ENCODE measurements at places on chromosomes 1 and 21.
A peak's percentile ranks its signal among the peaks of the same experiment; 100 is the strongest.

DNA sequence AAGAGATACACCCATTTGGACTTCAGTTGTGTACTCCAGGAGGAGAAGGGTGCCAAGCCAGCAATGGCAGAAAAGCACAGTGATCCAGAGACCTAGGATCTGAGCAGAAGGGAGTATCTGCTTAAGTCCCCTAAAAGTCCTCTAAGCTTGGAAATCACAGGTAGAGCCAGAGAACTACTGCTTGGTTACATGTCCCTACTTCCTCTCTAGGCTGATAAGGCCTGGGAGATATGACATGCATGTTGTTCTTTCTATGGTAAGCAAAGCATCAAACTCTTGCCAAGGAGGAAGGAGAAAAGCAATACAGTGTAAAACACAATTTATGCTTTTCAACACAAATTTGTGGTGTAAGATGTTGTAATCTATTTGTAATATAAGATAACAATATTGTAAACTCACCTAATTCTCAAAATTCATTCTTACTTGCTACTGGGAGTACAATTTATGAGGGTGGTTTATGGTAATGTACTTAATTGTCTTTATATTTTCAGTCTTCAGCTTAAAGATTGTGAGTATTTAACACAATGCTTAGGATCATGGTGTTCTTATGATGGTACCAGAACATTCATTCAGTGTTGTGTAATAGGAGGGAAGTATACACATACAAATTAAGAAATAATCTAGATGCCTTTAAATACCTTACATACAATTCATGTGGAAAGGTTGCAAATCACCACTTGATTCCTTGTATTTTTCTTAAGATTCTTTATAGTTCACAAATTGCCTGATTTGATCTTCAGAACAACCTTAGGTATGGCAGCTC lies 49.1 kb upstream of the GNG12 start:
- no peak for DNase-seq

- peak; percentile 75 for DNase-seq
Measured at GRCh38 chr1:247936415-247936814, 11.7 kb downstream of the OR2AJ1 start.

GRCh38 chr1:239912471-239912870 lies 179.2 kb upstream of the FMN2 start:
- no peak for DNase-seq

- peak; percentile 84 for DNase-seq
Measured at GRCh38 chr1:50968821-50969610, 1.0 kb upstream of the CDKN2C start.

GRCh38 chr1:3981746-3982505 lies 81.9 kb upstream of the C1orf174 start:
- no peak for DNase-seq
